ENCODE measurements at places on chromosomes 13 and 19.

- DNase-seq: no peak
Observed at GRCh38 chr19:51503286-51503817, 1.8 kb upstream of the SIGLEC12 start.

GRCh38 chr13:114015969-114016295, 42.1 kb upstream of the C13orf46 start:
- no peak for DNase-seq

GRCh38 chr19:10817291-10818038, 18.5 kb downstream of the TMED1 start:
- no peak for DNase-seq

DNA sequence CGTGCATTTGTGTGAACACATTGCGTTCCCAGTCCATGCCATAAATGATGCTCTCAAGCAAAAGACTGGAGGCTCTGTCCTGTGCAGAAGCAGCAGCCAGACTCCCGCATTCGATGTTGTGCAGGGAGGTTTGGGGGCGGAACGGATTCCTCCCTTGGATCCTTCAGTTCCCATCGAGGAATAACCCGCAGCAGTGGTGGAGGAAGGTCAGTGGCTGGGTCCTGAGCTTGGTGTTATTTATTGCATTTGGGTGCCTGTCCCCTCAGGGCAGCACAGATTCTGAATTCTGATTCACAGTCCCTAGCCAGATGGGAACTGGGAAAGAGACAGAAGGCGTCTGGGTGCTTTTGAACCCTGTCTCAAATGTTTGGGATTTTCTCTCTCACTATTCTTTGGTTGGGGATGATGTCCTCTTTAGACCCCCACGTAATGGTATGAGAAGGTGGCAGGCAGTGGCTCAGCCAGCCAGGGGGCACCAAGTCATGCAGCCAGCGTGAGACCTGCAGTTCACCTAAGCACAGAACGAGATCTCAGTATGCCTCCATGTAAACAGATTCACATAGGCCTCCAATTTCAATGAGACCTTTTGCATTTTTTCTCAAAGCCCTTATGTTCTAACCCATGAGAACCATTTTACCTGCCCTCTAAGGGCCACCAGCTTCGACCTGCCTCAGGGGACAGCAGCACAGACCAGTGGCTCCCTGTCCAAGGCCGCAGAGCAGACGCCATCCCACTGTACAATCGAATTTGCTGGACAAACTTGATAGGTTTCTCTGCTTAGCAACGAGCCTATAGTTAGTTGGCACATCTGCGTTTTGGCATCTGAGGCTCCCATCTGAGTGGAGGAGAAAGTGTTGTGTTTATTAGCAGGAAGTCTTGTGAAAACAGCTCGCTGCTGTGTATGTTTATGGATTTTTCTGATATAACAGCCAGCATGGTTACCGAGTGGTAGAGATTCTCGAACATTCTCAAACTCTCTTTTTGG, 17.8 kb downstream of the KCTD15 start:
- DNase-seq: no peak

GRCh38 chr13:23463661-23464060, 30.2 kb upstream of the SACS start:
- no peak for DNase-seq

GRCh38 chr13:35131471-35131870, 189.4 kb downstream of the NBEA start:
- no peak for DNase-seq

DNA sequence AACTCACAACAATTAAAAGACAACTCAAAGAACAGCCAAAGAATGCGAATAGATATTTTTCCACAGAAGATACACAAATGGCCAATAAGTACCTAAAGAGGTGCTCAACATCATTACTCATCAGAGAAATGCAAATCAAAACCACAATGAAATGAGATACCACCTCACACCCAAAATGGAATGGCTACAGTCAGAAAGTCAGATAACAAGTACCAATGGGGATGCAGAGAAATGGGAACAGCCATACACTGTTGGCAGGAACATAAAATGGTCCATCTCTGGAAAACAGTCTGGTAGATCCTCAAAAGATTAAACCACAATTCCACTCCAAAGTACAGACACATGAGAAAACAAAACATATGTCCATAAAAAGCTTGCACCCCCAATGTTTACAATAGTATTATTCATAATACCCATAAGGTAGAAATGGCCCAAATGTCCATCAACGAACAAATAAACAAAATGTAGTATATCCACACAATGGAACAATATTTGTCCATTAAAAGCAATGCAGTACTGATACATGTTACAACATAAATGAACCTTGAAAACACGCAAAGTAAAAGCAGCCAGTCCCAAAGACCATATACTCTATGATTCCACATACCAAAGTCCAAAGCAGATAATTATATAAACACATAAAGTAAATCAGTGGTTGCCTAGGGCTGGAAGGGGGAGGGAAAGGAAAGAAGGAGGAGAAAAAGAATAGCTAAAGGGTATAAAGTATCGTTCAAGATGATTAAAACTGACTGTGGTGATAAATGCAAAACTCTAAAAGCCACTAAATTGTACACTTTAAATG, 19.6 kb downstream of the USP12 start:
- no peak for DNase-seq

DNA sequence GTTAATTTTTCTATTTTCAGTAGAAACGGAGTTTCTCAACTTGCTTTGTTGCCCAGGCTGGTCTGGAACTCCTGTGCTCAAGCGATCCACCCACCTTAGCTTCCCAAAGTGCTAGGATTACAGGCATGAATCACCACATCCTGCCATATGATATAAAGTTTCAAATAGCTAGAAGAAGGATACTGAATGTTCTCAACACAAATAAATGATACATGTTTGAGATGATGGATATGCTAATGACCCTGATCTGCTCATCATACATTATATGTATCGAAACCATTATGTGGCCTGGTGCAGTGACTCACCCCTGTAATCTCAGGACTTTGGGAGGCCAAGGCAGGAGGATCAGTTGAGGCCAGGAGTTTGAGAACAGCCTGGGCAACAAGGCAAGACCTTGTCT, 11.5 kb downstream of the CIB3 start:
- DNase-seq: no peak

DNA sequence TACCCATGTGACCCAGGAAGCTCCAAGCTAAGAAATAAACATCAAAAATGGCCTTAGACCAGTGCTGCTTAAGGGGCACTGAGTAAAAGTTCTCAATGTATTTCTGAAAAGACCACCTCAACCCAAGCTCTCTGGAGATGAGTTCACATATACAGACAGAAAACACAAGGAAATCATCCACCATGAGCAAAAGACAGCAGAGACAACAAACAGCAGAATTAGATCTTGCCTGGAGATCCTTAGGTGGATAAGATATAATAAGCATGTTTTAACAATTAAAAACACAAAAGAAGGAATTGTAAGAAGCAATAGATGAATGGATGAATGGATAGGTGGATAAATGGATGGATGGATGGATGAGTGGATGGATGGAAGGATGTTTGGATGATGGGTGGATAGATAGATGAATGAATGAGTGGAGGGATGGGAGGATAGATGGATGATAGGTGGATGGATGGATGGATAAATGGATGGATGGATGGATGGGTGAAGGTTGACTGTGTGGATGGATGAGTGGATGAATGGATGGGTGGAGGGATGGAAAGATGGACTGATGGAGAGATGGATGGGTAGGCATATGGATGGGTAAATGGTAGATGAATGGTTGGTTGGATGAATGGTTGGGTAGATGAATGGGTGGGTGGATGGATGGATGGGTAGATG, 9.6 kb upstream of the NMRK2 start:
- no peak for DNase-seq

DNA sequence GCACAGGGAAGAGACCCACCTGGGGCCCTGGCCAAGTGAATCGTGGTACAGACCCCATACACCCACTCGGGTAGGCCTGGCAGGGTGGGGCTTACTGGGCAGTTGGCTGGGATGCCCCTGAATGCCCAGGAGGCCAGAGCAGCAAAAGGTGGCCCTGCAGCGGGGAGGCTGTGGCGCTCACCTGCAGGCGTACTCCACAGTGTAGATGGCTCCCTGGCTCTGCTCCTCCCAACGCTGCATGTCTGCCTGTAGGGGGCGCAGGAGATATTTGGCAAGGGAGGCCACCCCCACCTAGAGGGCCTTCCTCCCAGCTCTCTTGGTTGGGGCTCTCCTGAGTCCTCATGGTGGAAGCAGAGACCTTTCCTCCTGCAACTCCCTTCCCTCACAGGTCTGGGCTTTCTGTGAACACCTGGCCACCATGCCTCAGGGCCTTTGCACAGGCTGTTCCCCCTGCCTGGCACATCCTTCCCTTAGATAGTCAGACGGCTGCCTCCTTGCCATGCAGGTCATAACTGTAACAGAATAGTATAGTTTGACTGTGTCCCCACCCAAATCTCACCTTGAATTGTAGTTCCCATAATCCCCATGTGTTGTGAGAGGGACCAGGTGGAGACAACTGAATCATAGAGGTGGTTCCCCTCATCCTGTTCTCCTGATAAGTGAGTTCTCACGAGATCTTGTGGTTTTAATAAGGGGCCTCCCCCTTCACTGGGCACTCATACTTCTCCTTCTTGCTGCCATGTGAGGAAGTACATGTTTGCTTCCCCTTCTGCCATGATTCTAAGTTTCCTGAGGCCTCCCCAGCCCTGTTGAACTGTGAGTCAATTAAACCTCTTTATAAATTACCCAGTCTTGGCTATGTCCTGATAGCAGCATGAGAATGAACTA, 5.9 kb downstream of the BORCS8 start:
- peak; percentile 47 for DNase-seq

- DNase-seq: no peak
Observed at GRCh38 chr13:96899946-96900345, 94.3 kb downstream of the OXGR1 start.

GRCh38 chr19:44590245-44591059, 22.9 kb upstream of the IGSF23 start:
- DNase-seq: no peak

GRCh38 chr13:53167561-53167960, 138.9 kb downstream of the OLFM4 start:
- no peak for DNase-seq

- DNase-seq: no peak
Observed at GRCh38 chr13:75319254-75319653, 162.7 kb downstream of the TBC1D4 start.

GRCh38 chr13:93467175-93467574, 240.6 kb downstream of the GPC6 start:
- no peak for DNase-seq

- DNase-seq: no peak
Observed at GRCh38 chr19:48053856-48054255, 10.0 kb upstream of the CABP5 start.

GRCh38 chr19:53552001-53552721, 14.2 kb downstream of the ZNF331 start:
- no peak for DNase-seq

DNA sequence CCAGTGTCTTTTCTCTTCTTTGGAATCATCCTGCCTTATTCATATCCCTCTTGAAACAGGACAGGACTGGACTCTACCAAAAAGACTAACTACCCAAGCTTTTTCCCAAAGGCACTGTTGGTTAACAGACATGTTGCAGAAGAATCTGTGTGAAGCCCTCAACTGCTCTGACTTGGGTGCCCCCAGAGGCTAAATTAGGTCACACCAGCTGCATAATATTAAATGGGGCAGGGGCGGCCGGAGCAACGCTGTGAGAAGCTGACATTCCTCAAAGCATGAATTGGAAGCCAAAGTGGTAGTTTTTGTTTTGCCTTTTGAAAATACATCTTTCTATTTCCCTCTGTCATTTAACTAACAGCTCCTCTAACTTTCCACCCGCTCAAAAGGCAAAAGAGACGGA, 185.9 kb downstream of the LHFPL6 start:
- DNase-seq: no peak

- DNase-seq: no peak
Observed at GRCh38 chr13:95354680-95355487, 53.6 kb upstream of the ABCC4 start.

- no peak for DNase-seq
Observed at GRCh38 chr13:54184576-54184975, 1156.0 kb downstream of the OLFM4 start.

GRCh38 chr13:27411341-27411740, 13.1 kb upstream of the GTF3A start:
- DNase-seq: no peak

- DNase-seq: no peak
Observed at GRCh38 chr19:4012092-4012974, 4.8 kb downstream of the PIAS4 start.

GRCh38 chr13:40207001-40207478, 459.4 kb downstream of the FOXO1 start:
- no peak for DNase-seq

DNA sequence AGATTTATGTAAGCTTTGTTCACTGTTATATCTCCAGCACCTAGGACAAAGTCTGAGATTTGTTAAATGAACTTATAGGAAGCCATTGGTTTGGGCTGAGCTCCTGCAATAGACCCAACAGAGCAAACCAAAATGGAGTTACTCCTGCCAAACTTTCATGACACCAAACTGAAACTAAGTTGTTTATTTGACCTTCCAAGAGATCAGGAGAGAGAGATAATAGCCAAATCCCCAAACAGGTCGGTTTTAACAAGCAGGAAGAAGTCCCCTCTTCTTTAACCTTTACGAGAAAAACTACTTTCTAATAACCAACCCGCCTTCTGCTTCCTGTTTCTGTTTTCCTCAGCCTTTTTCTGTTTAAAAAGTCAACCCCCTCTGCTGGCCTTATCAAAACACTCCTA, 54.9 kb upstream of the ATP12A start:
- DNase-seq: no peak

GRCh38 chr13:109817591-109818535, 31.5 kb upstream of the IRS2 start:
- DNase-seq: no peak

GRCh38 chr13:73082895-73083294, 24.1 kb downstream of the KLF5 start:
- DNase-seq: no peak
